Renal cortical epithelial cell (primary cell): ENCODE measurements at places on chromosomes 7 and 10.

- peak; percentile 12 for DNase-seq
These were observed 5.2 kb downstream of the ZNF655 start for GRCh38 chr7:99563650-99564049.

- peak; percentile 54 for DNase-seq
These were observed at the start of gene ARID5B for GRCh38 chr10:61900829-61901792. TSS of gene ARID5B (plus strand) at chr10:61901699. CDS start at chr10:61901710, 11 bp downstream.

DNA sequence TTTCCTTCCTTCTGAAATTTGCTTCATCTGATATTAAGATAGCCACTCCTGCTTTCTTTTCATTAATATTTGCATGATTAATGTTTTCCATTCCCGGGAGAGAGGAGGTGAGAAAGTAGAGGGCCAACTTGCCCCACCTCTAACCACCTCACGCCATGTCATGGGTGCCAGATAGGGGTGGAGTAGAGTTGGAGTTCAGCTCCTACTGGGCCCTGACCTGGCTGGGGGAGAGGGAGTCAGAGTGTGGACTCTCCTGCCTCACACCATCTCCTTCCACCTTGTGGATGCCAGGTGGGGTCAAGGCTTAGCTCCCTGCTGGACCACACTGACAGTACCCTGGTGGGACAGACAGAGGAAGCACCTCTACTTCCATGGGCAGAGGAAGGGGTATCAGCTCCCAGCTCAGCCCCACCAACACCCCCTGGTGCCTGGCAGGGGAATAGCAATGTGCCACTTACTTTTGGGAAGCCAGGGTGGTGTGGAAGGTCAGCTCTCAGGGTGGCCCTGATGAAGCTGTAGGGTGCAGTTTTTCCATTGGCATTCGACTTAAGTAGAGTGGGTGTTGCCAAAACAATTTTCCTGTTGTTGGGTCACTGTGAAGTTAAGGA, 28.0 kb downstream of the CHST12 start:
- no peak for DNase-seq

- DNase-seq: no peak
These were observed 6.9 kb downstream of the TMEM130 start for GRCh38 chr7:98862716-98863420.

- DNase-seq: no peak
These were observed 2.3 kb upstream of the GSTO1 start for GRCh38 chr10:104252368-104252767.

- DNase-seq: no peak
These were observed 64.6 kb upstream of the GJD4 start for GRCh38 chr10:35540296-35541164.

DNA sequence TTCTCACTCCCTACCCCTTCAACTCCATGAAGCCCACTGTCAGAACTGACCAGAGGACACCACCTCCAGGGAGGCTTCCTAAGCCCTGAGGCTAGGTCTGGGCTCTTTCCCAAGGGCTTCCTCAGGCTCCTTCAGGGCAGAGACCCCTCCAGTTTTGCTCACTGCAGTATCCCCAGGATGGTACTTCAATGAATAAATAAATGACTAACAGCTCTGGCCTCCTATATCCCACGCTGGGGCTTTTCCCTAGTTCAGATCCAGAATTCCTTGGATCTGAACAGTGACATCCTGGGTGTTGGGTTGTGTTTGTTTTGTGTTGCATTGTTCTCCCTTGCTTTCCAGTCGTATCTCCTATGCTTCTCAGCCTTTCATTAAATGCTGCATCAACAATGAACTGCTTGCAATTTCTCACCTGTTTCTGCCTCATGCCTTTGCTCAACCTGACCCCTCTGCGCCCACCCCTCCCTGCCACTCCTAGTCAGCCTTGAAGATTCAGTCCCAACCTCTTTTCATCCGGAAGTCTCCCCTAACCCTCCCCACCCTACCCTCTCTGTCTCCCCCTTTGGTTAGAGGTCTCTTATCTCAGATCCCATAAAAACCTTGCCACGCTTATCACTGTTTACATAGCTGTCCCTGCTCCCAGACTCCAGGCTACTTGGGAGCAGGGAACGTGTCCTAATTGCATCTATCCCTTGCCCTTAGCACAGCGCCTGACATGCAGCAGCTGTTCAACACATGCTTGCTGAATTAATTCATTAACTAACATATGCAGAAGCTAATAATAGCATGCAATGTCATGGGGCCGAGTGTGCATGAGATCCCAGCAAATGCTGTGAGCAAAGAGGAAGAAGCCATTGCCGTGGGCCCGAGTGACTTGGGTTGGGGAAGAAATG, 41.7 kb downstream of the PPP1R3C start:
- DNase-seq: peak; percentile 73

GRCh38 chr7:97006055-97006815, 882 bp downstream of the DLX6 start:
- no peak for DNase-seq

GRCh38 chr7:85094046-85094725, 92.7 kb downstream of the SEMA3D start:
- DNase-seq: no peak

DNA sequence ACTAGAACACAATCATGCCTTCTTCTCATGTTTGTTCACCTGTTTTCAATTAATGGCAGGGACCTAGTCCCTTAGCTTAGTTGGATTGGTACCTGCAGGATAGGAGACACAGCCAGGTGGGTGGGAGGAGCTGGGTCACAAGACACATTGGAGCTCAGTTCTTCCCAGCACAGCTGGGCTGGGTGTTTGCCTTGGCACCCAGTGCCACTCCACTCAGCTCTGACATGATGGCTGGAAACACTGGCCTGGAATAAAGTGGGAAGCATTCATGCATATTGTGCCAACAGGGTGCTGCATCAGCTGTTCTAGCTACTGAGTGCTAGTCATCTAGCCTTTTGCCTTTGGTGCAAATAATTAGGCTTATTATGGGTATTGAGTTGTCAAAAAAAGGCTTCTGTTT, 226.1 kb downstream of the PTEN start:
- peak; percentile 38 for DNase-seq

DNA sequence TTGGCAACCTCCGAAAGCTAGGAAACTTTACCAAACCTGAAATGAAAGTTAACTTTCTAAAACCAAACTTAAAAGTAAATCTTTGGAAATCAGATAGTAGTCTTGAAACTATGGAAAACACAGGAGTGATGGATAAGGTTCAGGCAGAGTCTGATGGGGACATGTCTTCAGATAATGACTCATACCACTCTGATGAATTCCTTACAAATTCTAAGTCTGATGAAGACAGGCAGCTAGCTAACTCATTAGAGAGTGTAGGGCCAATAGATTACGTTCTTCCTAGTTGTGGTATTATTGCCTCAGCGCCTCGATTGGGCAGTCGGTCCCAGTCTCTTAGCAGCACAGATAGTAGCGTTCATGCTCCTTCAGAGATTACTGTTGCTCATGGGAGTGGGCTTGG, 45.9 kb downstream of the MCMBP start:
- peak; percentile 36 for DNase-seq

DNA sequence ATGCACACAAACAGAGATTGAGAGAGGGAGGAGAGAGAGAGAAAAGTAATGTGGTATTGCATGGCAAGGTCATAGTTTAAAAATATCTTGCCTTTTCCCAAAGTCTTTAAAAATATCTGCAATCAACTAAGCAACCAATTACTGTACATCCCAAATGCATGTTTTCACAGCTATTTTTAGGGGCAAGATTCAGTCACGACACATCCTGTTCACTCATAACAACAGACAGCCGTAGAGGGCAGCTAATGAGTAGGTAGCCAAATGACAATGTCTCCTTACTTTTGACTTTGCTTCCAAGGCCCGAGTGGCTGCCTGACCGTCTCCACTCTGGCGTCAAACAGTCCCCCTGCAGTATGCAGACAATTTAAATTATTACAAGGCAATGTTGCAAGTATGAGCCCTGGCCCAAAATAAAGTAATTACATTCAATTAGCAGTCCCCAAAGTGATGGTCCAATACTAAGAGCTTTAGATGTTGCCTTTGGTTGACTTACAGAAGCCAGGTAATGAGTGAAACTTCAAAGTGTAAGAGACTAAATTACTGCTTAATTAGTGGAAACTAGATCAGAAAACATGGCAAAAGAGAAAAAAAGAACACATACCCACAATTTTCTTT, 162.9 kb downstream of the MBL2 start:
- no peak for DNase-seq
